ENCODE measurements at places on chromosomes 13 and 19.
A peak's percentile ranks its signal among the peaks of the same experiment; 100 is the strongest.

DNA sequence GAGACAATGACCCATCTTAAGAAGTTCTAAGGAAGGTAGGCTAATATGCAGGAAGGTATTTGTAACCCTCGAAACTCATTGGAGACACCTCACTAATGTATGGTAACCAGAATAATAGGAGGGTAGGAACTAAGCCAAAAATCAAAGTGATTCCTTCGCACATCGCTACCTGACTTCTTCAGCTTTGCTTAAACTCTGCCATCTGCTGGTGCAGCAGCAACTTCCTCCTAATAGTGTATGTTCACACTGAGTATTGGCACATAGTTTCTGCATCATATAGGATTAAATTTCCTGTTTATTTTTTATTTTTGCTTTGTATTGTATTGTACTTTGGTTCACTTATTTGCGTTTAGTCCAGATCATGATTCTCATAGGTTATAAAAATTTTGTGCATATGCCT lies 676.2 kb downstream of the GPC5 start:
- no peak for DNase-seq

DNA sequence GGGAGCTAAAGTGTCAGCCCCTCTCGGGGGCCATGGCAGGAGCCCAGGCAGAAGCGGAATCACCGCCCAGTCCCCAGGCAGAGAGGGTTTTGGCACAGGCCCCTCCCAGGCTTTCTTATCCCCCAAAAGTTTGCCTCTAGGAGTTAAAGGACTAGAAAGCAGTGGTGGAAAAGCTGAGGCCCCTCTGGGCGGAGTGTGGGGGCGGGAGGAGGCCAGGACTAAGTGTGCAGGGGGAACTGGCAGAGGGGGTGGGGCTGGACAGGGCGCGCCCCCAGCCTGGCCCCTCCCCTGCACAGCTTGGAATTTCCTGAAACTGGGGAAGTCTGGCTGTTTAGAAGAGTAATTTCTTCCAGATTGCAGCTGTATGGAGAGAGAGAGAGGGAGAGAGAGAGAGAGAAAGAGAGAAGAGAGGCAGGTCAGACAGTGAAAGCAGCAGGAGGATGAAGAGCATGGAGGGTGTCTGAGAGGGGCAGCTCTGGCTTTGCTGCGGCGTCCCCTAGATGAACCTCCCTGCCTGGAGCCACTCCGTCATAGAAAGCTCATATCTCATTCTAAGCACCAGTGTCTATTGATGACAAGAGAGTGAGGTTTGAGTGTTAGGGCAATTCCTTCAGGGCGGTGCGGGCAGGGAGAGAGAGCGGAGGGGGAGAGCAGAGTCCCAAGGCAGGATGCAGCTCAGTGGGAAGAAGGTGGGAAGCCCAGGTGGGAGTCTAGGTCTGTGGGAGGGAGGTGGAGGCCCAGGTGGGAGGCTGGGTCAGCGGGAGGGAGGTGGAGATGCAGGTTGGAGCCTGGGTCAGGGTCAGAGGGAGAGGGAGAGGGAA lies at the start of gene CDC42EP5:
TSS of gene CDC42EP5 (minus strand) at position 226 of the 821 bp plus-strand sequence. CDS start 7,749 bp downstream, outside the sequence.
- DNase-seq, result no peak

DNA sequence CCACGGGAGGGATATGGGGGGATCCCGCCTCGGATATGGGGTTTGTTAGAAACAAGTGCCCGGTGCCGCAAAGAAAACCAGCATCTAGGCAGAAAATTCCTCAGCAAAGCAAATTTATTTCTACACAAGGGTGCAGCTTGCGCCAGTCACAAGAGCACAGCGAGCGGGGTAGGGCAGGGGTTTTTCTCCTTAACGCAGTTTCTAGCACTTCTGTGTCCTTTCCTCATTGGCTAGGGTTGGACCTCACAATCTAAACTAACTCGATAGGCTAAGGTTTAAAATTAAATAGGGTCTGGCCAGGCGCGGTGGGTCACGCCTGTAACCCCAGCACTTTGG lies 595 bp downstream of the ZNF440 start:
- DNase-seq, result no peak

DNA sequence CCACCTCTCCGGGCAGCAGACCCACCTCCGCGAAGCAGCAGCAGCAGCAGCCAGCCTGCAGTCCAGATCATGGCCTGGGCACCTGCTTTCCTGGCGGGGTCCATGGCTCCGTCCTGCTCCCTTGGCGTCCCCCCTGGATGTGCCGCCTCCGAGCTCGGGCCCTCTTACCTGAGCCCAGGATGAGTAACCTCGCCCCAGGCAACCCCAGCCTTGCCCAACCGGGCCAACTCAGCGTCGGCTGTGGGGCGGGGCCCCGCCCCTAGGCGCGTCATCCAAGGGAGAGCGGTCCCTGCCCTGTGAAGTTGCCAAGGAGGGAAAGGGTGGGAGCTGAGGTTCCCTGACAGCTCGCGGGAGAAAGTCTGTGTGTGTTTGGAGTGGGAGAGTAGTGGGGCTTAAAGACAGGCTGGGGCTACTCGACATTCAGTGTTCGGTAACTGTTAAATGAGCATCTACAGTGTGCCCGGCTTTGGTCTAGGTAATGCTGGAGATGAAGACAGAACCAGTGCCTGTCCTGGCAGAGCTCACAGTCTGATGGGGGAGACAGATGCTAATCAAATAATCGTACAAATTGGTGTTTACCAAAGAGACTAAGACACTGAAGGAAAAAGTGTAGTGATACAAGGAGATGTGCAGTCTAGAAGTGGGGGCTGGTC lies at the start of gene LYPD3:
TSS of gene LYPD3 (minus strand) at position 141 of the 653 bp plus-strand sequence. CDS start at position 104, 37 bp downstream.
- peak; percentile 1 for DNase-seq

- no peak for DNase-seq
Observed at GRCh38 chr13:49218493-49219051, 1.6 kb upstream of the MLNR start.

- no peak for DNase-seq
Observed at GRCh38 chr13:55439450-55439849, 1701.3 kb upstream of the PRR20A start.

- no peak for DNase-seq
Observed at GRCh38 chr19:35166100-35167063, 11.8 kb downstream of the FXYD5 start.

DNA sequence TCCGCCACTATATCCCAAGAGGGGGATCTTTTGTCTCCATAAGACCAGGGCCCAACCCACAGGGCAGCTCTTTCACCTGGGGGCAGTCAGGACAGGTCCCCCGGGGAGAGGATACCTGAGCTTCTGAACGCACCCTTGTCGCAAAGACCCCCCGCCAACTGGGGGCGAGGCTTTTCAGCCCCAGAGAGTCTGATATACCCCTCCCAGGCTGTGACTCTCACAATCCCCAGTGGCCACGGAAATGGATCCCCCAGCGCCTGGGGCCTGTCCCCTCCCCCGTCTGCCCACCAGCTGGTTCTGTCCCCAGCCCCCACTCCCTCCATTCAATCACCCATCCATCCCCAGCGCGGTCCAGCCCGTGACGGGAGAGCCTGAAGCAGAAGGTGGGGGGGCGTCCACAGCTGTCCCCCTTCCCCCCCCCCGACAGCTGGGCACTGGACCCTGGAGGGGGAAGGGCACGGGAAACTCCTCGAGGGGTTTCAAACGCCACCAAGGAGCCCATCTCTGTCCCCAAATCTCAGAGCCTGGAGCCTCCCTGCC lies 823 bp downstream of the DOCK6 start:
- no peak for DNase-seq

DNA sequence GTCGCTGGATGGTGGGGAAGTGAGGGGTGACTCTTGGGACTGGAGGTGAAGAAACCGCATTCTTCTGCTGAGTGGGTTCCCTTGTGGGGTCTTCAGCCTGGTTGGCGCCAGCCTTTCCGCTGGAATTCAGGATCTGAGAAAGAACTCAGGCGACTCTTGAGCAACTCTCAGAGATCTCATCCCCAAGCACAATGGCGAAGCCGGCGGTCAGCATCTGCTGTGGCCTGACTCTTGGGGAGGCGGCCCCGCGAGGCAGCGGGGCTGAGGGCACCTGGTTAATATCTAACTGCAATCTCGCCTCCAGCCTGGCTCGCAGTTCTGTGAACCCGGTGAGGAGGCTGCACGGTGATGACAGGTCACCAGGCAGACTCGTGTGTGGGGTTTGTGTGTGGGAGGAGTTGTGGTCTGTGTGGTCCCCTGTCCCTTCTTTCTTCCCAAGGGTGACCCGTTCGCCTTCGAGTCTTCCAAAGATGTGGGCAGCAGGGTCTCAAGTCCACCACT lies 883 bp downstream of the ZNF441 start:
- DNase-seq, result peak; percentile 4

DNA sequence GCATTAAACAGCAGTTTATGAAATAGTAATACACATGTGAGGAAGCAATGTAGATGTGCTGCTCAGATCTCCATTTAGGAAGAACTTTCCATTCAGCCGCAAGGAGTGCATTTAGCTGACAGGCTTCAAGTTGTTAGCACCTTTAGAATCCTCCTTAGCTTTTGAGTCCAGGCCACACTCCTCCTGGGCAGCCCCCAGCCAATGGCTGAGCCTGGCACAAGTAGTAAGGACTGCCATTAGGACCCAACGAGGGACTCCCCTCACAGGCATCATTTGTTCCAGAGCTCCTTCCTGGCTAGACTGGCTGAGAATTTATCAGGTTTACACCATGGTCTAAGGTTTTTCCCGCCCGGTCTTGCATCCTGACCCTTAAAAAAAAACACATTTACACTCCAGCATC lies 201.4 kb downstream of the DIAPH3 start:
- no peak for DNase-seq

DNA sequence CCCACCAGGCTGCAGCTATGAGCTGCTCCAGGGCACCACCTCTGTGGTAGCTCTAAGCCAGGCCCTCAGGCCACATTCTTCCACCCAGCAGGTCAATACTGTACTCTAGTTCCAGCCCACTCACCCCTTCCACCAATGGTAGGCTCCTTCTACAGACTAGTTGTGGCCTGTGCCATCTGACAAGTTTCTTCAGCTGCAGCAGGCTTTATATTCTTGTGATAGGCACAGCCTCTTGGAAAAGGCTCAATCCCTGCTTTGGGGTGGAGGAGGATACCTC lies 8.5 kb downstream of the MICU2 start:
- DNase-seq, result no peak

DNA sequence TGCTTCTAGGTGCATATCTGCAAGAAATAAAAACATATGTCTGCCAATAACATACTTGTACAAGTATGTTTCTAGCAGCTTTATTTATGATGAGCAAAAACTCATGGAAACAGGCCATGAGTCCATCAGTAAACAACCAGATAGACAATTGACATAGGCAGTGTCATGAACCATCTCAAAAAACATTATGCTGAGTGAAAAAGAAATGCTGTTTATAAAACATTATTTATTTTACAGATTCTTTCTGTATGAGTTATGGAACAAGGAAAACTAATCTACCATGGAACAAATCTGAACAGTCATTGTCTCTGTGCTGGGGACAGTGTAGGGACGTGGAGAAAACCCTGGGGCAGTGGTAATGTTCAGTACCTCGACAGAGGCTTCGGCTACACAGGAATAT lies 283.9 kb downstream of the UQCRFS1 start:
- DNase-seq, result no peak

DNA sequence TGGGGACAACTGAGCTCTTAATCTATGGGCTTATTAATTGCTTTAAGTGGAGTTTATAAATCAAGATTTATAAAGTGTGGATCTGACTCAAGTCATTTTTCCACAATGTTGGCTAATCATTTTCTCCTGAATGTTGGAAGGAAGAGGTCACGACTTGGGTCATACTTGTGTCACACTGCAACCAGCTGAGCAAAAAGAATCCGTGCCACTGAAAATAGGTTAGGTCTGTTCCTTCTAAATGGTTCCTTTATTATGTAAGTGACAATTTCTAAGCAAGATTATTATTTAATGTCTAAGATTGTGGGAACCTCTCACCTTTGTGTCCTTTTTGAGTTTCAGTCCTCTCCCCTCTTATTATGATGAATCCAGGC lies 178.6 kb downstream of the SHISA2 start:
- DNase-seq, result no peak

DNA sequence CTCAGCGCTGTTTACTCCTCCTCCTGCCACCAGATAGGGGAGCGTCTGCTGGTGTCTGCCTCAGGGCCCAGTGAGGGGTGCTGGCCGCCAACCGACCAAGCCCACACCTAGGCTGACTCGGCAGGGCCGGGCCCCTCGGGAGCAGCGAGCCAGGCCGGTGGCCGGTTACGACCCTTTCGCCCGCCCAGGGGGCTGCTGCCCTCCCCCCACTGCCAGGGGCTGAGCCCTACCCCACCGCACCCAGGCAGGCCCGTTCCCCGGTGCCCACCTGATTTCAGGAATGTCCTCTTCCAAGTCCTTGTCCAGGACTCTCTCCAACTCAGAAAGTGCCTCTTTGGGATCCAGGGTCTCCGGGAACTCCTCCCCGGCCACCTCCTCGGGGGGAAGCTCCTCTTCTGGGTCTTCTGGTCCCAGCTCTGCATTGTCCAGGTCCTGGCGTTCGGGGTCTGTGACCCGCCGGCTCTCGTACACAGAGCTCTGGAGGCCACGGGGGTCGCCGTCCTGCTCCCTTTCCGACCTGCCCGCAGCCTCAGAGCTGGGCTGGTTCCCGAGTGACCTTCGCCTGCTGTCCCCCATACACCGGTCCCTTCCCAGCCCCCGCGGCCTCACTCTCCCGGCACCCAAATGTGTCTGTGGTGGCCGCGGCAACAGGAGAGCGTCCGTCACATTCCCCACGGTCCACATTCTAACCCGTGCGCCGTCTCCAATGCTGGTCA lies 31.0 kb upstream of the MIER2 start:
- DNase-seq, result no peak

DNA sequence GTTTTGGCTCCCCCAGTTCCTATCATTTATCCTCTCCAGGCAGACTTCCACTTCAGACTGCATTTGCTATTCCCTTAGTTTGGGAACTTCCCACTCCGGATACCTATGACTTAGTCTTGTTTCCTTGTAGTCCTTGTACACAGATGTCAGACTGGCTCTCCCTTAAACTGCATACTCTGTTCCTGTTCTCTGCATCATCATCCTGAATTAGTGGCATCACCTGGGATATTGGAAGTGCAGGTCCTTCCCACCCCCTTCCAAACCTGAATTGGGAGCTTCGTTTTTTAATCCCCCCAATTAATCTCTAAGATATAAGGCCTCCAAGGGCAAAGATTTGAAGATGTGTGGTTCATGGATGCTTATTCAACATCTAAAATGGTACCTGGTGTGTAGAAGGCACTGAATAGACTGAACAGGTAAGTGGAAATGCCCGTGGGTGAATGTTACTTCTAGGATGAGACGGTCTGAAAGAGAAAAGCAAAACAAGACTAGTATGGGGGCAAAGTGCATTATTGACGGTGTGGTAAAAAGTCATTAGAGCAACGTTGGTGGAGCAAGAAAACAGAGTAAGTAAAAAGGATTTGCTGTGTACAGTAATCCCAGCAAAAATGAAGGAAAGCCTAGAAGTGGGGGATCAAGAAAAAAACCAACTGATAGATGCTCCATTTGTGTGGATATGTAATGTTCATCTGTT lies 9.6 kb downstream of the MIR17HG start:
- DNase-seq, result no peak

GRCh38 chr19:13007292-13008045 lies 12.2 kb downstream of the NFIX start:
- no peak for DNase-seq

DNA sequence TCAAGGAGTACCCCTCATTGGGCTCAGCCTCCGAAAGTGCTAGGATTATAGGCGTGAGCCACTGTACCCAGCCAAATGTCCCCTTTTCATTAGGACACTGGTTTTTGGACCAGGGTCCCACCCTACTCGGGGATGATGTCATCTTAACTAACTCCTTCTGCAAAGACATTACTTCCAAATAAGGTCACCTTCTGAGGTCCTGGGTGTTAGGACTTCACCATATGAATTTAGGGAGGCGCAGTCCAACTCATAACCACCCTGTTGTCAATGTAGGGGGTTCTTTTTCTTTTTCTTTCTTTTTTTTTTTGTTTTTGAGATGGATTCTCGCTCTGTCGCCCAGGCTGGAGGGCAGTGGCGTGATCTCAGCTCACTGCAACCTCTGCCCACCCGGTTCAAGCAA lies 32.7 kb upstream of the NFIC start:
- no peak for DNase-seq

Measured in CD4-positive, alpha-beta T cell treated with Interleukin-2 at 100 ng/mL for 4 hours (primary cell).